ENCODE measurements at places on chromosomes 12 and 14.
A peak's percentile ranks its signal among the peaks of the same experiment; 100 is the strongest.

DNA sequence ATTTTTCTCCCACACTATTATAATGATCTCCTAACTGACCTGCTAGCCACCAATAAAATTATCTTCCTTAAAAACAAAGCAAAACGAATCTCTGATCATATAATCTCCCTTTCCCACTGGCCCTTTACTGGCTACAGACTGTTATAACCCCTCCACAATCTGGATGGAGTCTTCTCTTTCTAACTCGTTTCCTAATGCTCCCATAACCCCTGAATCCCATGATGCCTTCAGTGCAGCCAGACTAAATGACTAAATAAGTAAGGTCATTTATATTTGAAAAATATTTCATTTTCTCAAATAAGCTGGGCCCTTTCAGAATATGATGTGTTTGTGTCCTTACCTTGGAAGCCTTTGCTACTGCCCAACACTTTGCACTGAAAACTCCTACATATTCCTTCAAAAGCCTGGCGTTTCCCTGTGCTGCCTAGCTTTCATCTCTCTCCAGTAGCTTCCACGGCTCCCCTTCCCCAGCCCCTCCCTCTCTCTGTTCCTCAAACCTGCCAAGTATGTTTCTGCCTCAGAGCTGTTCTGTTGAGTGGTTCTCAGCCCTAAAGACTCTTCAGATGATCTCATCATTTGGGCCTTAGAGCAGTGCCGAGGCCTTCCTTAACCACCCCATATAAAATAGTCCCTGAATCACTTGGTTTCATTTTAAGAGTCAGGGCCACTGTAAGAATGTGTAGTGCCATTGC is 91.7 kb downstream of the MYRFL start:
- no peak for DNase-seq

DNA sequence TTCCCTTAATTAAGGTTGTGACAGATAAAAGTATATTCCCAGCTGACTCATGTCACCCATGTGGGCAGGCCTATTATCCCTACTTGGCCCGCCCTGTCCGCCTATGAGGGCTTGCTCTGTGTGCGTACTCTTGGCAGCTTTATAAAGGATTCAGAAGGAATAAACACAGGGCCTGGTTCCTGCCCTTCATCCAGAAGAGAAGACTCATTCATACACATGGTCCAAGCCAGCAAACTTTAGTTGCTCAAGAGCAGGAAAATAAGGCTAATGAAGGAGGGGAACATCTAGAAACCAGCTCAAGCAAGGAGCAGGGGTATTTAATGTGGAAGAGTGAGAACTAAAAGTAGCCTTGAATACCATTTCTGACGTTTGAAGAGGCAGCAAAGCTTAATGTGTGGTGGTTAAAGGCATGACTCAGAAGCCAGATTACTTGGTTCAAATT is 141.9 kb downstream of the CRADD start:
- DNase-seq: peak; percentile 96

DNA sequence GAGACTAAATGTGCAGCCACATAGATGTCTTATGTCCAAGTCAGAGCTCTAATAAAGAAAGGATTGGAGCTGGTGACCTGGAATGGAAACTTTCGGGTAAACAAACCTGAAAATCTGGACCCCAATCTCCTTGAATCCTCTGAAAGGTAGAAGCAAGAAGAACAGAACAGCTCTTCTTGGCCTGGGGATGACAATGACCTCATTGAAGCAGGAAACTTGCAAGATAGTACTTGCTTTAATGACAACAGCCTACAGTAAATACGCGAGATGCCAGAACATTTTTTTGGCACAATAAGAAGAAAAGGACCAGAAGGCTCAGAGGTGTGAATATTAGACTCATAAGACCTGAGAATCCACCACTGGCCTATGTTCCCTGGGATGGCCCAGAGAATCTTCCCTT is 4.1 kb upstream of the PRIMA1 start:
- no peak for DNase-seq

DNA sequence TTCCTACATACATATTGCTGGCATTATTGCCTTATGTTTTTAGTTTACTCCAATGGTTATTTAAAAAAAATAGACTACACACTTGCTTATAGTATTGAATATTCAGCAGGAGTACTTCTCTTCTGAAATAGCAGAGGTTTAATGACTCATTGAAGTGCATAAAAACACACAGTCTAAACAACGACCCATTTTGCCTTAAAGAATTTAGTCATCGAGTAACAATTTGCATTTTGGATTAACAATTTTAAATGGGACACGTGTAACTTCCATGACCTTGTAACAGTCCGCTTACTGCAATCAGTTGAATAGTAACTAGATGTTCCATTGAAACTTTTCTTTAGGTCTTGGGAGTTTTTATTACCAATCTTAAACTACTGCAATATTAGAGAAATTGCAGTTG is 9.0 kb downstream of the TRHDE start:
- DNase-seq: no peak

DNA sequence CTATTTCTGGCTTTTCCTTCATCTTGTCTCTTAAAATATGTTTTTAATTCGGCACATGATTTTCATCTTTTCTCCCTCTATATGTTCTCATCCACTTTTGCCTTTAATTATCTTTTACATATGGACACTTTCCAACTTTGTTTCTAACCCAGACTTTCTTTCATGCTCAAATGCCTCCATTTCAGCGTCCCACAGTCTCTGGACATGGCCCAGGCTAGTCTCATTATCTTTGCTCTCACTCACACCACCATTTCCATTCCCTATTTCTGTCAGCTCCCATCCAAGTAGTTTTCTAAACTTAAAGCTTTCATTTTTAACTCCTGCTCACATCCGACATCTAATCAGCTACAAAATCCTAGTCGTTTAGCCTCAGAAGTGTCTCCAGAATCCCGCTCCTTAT is 14.8 kb downstream of the GTF2H3 start:
- DNase-seq: no peak

GRCh38 chr12:104450700-104451099 is 6.0 kb upstream of the CHST11 start:
- no peak for DNase-seq

GRCh38 chr12:28693565-28694219 is 455.4 kb upstream of the FAR2 start:
- DNase-seq: no peak

DNA sequence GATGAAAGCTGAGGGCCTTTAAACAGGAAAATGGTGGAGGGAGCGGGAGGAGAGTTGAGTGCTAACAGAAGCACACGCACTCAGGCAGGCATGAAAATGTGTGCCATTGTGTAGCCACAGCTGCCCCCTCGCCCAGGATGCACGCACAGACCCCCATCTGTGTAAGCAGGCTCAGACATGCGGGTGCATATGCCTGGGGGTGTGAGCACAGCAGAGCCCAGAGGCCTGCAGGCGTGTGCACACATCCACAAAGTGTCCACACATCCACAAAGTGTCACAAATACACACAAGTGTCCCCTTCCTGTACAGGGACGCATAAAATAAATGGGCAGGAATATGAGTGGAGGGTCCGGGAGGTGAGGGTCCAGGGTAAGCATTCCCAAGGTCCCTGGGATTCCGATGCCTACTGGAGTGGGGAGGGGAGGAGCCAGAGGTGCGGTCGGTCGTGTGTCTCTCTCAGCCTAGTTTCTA is 805 bp upstream of the KRT7 start:
- no peak for DNase-seq

DNA sequence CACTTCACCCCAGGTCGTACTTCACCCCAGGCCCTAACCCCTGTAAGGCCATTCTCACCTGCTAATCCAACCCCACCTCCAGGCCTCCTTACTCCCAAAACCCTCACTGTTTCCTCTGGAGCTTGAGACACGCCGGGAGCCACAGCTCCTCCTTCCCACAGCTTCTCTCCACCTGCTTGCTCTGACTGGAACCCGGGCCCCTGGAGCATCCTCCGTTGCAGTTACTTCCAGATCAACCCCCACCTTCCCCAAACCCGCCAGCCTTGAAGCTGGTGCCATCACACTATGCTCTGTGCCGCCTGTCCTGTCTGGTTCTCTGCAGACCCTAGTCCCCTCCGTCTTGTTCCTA is 34.6 kb upstream of the PPP2R5C start:
- no peak for DNase-seq

DNA sequence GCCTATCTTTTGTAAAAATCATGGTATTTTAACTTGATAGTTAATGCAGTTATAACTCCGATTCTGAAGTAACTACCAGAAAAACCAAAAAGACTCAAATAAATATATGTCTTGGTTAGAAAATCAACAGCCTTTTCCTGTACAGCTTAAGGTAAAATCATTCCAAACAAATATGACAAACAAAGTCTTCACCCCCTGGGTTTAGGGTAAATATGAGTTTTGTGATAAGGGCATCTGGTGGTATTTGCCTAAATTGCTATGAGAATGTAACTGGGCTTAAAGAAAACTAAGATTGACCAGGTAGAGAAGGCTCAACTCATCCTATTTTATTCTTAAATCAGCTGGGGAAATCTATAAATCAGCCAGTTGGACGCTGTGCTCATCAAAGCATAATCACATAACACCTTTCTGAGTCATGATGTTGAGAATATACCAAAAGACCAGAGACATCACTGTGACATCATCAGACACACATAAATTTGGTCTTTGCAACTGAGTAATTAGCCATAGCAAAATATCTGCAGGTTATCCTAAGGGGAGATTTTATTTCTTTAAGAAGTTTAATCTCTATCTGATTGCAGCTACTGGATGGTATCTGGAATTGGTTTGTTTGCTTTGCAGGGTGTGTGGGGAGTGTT is 133.9 kb downstream of the STXBP6 start:
- DNase-seq: no peak

- DNase-seq: no peak
These were observed 1.1 kb downstream of the FAM90A1 start for GRCh38 chr12:8226355-8226754.

- peak; percentile 77 for DNase-seq
These were observed 664.6 kb downstream of the BCL11B start for GRCh38 chr14:98607341-98607910.

DNA sequence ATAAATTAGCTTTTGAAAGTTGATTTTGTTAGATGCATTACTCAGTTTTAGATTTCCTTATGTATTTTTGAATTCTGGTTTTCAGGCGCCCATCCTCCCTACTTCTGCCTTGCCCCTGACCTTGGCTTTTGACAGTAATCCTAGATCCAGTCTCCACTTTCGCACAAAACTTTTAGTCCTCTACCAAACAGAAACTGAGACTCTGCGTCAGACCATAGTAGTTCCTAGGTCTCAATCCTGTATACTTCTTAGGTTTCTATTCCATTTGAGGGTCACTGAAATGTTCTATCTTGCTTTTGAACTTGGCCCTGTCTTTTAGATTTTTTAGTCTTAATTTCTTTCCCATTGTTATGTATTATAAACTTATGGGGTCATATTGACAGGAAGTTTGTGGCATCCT is 307.9 kb upstream of the GARIN6 start:
- DNase-seq: no peak

DNA sequence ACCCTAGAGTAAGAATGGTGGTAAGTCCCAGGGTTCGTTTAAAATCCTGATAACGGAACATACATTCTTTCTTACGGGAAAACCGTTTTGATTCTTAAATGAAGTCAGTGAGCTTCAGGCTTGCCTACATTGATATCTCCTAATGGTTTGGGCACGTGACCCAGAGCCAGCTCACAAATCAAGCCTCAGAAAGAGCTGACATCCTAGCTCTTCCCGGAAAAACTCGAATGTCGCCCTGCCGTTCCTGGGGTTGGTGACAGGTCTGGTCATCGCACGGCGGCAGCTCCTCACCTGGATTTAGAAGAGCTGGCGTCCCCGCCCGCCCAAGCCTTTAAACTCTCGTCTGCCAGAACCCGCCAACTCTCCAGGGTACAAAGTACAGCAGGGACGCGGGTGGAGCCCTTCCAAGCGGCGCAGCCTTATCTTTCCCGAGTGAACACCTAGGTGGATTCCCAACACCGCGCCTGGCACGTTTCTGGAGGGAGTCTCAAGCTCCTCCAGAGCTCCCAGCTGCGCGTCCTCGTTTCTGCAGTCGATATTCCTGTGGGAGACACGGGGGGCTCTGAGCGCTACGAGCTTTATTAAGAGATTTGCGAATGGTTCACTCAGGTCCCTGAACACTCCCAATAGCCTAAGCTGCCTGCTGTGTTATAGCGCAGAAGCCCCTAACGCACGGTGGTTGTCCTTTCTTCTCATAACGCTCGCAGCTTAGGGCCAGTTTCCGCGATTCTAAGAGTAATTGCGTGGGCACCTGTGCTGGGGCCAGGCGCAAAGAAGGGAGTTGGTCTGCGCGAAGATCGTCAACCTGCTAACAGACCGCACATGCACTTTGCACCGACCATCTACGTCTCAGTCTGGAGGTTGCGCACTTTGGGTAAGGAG is at the start of gene SSTR1:
SSTR1 (plus strand) TSS at position 169 of the 882 bp plus-strand sequence. CDS start 1,486 bp downstream, outside the sequence.
- no peak for DNase-seq

- DNase-seq: no peak
These were observed 56.0 kb downstream of the TTC9 start for GRCh38 chr14:70697701-70698100.

DNA sequence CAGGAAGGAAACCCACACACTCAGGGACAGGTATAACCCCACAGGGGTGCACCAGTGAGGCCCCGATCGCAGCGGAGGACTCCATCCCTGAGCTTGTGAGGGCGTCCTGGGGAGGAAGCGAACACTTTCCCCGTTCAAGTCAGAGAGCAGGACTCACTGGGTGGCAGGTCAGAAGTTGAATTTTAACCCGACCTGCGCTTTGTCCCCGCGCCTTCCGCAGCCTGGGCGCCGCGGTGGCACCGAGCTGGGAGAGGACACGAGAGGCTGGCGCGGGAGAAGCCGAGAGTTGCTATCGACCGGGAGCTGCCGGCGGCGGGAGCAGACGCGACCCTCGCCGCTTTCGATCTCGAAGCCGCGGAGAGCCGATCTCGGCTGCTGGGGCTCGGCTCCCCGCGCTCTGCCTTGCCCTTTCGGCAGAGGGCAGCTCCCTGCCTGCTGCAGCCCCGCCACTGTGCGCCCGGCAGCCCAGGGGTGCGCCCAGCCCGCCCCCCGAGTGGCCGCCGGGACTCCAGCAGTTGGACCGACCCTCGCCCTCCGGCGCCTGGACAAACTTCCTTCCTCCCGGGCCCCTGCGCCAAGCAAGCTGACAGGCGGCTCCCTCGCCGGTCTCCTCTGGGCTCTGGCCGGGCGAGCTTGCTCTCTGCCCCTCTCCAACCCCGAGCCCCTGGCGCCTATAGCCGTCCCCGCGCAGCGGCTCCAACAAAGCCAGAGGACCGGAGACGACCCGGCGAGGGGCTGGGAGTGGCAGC is 918 bp downstream of the LIN7A start:
- DNase-seq: no peak

- no peak for DNase-seq
These were observed 279.7 kb upstream of the TMTC1 start for GRCh38 chr12:30063435-30063945.

DNA sequence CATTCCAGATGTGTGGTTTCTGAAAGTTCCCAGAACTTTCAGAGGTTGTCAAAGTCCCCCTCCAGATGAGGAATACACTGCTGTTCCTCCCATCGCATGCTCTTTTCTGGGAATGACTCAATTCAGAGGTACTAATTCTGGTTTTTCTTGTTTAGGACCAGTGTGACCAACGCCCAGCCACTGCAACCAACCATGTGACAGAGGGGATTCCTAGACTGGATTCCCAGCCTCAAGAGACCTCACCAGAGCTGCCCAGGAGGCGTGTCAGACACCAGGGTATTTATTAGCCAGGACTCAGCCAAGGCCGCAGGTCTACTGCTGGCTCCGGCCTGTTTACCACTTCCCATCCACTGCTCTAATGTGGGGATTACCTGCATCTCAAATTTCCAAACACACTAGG is 24.2 kb downstream of the TRAFD1 start:
- no peak for DNase-seq

- DNase-seq: no peak
These were observed 436 bp downstream of the ASB2 start for GRCh38 chr14:93975791-93976476.
